ENCODE measurements at places on chromosomes 6 and 20.

- DNase-seq: no peak
Observed at GRCh38 chr6:125120054-125120590, 33.5 kb upstream of the TPD52L1 start.

DNA sequence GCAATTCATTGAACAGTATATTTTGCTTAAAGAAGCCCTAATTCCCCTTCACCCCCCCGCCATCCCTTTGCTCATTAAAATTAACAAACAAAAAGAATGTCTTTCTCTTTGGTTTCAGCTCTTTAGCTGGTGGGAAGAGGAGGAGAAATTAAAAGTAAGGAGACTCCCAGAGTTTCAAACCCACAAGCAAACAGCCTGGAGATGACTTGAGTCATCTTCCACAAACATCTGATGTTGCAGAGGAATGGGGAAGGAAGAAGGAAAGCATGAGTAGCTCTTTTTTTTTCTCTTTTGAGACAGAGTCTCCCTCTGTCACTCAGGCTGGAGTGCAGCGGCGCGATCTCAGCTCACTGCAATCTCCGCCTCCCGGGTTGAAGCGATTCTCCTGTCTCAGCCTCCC is 189.6 kb downstream of the ADAT2 start:
- DNase-seq: no peak

DNA sequence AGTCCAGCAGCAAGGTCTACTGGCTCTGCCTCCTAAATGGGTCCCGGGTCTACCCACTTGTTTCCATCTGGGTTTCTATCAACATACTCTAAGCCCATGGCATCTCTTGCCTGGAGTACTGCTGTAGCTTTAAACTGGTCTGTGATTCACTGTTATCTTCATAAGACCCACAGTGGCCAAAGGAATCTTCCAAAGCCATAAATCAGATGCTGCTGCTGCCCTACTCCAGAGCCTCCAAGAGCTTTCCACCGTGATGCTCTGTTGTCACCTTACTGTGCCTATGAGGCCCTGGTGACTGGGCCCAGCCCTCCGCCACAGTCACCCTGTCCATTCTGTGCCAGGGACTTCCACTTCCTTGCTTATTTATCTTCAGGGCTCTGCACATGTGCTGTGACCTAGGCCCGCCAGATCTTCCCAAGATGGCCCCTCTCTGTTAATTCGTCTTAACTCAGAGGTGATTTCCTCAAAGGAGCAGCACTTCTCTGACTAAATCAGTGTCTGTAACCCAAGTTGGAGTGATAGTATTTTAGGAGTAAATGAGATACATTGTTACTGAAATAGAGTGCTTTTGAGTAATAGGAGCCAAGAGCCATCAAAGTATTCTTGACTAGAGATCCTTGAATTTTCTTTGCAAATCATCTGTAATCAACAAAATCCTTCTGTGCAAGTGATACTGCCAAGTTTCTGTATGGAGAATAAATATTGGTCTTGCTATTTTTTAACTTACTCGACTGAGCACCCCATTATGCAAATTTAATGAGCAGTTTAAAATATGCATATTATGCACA is 102.5 kb downstream of the PPP1R14C start:
- no peak for DNase-seq

- DNase-seq: peak; percentile 64
Observed at GRCh38 chr6:154962753-154963152, 32.4 kb upstream of the TIAM2 start.

DNA sequence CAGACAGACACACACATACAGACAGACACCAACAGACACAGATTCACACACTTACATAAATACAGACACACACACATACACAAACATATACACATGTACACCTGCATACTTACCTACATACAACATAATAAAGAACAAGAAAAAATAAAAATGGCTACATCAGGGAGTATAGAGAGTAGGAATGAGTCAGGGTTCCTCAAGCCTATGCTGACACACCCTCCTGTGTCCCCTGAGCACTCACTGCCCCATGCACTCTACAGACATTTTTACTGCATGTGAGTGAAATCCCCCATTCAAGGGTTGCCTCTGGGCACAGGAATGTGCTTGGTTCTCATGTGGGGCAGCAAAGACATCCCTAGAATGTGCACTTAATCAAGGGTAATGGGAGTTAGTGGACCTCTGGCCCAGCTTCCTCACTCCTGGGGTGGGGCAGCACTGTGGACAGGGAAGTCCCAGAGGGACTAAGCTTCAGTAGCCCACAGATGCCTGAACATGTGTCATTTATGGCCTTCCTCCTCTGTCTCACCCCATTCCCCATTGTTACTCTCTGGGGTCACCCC is 185.9 kb upstream of the FOXA2 start:
- DNase-seq: no peak

DNA sequence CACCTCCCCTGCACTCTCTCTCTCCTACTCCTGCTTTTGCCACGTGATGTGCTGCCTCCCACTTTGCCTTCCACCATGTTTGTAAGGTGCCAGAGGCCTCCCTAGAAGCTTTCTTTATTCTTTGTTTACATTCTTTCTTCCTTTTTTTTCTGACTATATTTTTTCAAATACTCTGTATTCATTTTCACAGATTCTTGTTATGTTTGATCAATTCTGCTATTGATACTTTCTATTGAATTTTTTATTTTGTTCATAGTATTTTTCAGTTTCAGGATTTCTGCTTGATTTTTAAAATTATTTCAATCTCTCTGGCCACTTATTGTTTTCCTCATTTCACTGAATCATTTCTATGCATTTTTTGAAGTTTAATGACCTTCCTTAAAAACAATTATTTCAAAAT is 801.8 kb downstream of the GRIK2 start:
- no peak for DNase-seq

GRCh38 chr20:15060265-15061060 is 723.1 kb upstream of the FLRT3 start:
- DNase-seq: no peak

DNA sequence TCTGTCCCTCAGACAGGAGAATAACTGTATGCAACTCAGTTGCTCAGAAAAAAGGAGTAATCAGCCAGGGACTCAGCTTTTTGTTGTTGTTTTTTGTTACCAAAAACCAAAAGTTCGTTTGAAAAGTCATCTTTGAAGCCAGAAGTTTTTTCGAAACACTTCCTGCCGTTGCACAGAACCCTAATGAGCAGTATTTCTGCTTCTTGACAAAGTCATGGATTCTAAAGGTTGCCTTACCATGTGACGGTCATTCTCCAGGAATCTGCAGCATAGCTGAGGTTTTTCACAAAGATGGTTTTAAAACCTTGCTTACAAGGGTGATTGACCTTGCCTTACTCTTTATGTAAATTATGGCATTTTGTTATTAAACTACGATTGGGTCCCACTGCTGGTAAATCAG is 1.9 kb downstream of the RAB32 start:
- DNase-seq: peak; percentile 89

- DNase-seq: no peak
Observed at GRCh38 chr6:51743999-51744398, 343.4 kb downstream of the PKHD1 start.

DNA sequence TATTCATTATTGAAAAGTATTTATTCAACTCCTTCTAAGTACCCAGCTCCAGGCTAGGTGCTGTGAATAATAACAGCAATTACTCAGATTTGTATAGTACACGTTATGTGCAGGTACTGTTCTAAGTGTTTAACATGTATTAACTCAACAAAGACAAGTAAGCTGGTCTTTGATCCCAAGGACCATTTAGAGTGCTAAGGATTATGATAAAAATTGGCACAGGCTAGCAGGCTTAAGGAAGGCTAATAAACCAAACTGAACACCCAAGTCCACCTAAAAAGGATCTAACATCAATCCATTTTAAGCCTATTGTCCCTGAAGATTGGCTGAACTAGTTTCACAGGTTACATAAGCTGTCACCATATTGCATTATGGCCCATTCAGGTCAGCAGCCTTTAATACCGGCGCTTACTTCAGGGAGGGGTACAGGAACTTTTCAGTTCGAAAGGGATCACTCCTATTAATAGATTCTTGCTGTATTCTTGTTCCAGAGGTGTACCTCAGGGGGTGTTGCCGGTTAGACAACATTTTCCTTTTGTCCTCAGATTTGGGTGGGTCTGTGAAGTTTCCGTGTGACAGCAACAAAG is 99.0 kb upstream of the GMDS start:
- DNase-seq: no peak

DNA sequence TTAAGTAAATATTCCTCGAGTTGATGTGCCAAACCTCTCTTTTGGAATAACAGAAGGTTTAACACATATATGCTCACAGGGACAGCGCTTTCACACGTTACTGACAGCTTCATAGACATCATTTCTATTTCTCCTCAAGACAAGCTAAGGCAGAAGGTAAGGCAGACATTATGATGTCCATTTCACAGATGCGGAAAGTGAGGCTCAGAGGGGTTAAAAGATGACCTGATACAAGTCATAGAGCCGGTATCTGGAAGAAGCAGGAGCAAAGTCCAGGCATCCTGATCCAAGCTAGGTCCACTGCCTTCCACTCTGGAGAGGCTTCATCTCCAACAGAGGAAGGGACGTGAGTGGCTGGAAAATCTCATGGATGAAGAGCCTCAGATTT is 86.7 kb downstream of the FOXC1 start:
- no peak for DNase-seq

DNA sequence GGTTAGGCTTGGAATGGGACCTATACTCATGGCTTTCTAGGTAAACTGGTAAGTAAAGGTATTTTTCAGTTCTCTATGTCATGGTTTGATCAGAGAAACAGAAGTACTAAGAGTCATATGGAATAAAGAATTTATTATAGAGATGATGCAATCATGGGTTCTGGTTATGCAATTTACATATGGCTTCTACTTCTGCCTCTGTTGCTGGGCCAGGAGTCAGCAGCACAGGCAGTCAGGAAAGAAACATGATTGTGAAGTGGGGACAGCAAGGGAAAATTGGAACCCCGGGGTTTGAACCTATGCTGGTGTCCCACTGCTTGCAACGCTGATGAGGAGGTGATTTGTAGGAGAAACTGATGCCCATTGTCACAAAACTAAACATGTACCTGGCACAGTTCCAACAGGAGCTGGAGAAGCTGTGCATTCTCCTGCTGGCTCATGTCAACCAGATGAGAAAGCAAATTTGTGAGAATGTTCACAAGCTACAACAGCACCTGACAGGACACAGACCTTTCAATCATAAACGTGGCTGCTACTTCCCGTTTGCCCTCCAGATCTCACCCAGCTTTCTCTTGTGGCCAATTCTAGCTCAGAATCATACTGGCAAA is 887.1 kb downstream of the TFAP2A start:
- peak; percentile 37 for DNase-seq

DNA sequence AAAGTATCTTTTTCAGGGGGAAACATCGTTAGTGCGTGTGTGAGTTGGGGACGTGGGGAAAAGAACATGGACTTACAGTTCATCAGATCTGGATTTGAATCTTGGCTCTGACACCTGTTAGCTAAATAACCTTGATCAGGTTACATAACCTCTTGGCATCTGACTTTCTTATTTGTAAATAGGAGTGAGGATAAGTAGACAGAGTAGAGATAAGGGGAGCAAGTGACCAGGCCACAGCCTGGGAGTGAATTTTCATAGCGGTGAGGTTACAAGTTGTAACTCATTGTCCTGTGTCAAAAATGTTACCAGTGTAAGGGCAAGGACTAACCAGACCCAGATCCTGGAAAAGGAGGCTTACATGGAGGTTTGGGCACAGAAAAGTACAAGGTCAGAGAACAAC is 733.5 kb upstream of the MMS22L start:
- DNase-seq: no peak

DNA sequence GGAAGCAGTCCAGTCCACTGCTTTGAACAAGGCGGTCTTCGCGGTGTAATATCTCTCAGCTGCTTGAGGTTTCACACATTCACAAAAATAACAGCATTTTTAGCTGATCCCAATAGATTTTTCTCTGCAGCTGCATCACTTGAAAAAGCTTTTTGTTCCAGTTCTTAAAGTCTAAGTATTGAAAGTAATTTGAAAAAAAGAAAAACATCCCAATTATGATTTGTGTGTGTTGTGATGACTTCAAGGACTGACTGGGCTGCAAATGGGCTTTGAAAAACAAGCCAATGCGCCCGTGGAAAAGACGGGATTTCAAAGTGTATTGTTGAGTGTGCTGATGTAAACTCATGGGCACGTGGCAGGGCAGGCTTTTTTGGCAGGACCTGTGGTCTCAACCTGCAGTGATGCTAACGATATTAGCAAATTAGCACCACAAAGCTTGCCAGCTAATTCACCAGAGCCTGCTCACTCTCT is 151.1 kb downstream of the TMEM242 start:
- no peak for DNase-seq

DNA sequence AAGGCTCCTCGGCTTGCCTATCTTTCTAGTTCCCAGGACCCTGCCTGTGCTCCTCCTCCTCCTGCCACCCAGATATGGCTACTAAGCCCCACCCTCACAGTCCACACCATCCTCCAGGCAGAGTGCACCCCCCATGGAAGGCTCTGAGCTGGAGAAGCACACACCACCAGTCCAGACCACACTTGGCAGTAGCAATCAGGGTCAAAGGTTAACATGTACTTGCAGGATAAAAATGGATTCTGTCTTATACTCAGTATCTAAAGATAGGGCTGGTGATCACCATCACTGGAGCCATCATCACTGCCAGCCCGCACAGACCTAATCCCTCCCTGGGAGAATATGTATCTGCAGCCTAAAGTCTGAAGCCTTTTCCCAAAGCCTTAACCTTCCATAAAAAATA is 83.4 kb downstream of the PRKN start:
- DNase-seq: no peak

DNA sequence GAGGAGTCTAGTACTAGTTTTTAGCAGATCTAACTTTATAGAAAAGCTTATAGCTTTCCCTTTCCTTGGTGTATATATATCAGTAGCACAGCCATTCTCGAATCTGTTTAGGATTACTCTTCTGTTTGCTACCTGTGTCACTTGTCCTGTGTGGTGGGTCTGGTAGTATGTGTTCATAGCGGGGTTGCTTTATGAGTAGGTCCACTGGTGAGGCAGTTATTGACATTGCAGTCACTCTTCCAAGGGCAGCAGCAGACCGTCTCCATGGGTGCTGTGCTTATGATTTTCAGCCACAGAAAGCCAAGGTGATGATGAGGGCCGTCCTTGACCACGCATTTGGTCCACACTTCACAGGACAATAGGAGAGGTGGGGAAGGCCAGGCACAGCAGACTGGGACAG is 171.5 kb downstream of the CDKAL1 start:
- DNase-seq: no peak

DNA sequence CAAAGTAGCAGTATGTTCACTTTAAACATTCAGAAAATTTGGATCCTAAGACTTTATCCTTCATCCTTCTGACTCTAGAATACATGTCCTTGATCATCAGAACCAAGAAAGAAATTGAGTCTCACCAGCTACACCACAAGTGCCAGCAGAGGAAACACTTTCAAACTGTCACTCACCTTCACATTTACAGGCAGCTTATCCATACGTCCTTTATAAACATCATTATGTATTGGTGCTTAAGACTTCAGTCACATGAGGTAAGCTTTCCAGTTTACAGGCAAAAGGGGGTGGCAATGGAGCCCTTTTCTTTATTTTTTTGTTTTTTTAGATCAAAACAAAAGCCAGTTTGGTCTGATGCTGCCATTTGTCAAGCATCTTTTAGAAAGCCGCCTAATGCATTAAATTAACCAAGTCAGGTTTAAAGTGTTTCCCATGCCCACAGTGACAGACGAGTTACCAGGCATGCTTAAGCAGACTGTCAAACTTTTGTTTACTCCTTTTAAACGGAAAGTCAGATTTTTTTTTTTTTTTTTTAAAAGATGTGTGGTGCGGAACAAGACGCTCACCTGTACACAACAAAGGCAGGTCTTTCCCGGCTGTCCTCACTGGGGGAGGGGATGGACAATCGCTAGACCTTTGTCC is 952 bp upstream of the BRPF3 start:
- no peak for DNase-seq

GRCh38 chr6:30981942-30982772 is 1.4 kb upstream of the MUC21 start:
- DNase-seq: peak; percentile 65
